ENCODE measurements at places on chromosomes 11 and 22. TPM values are rescaled to one million over a fixed set of nuclear protein-coding genes. Genes with fewer than 3 reads are reported as not detected.

PRR5L gene
- total RNA-seq: 14.6 TPM

ATG16L2 gene
- 3.8 TPM for total RNA-seq

OR10AG1 gene
- not detected for total RNA-seq

C1QTNF5 gene
- not detected for total RNA-seq

BEST1 gene
- 3.0 TPM for total RNA-seq

SYCE3 gene
- not detected for total RNA-seq

C11orf86 gene
- 97.2 TPM for total RNA-seq

PHLDA2 gene
- total RNA-seq: 128 TPM

MUC6 gene
- not detected for total RNA-seq

ROBO4 gene
- total RNA-seq: not detected

ZNF215 gene
- 0.95 TPM for total RNA-seq

FZD4 gene
- 1.3 TPM for total RNA-seq

HBG2 gene
- total RNA-seq: not detected

MMP7 gene
- 33.8 TPM for total RNA-seq

SLC17A6 gene
- total RNA-seq: not detected

CACNA1I gene
- total RNA-seq: 0.03 TPM

OVOL1 gene
- total RNA-seq: 0.08 TPM

BATF2 gene
- 0.64 TPM for total RNA-seq

ZP1 gene
- total RNA-seq: not detected

ZNRF3 gene
- total RNA-seq: 8.2 TPM

MRGPRX3 gene
- total RNA-seq: not detected

CCDC89 gene
- total RNA-seq: not detected

CCDC188 gene
- total RNA-seq: not detected

SLC29A2 gene
- 5.7 TPM for total RNA-seq

LRRC32 gene
- total RNA-seq: 0.07 TPM

RFPL1 gene
- total RNA-seq: not detected

TBX10 gene
- not detected for total RNA-seq

DGKZ gene
- total RNA-seq: 44.0 TPM

ANO5 gene
- 1.6 TPM for total RNA-seq

C11orf21 gene
- total RNA-seq: not detected

OR56A1 gene
- total RNA-seq: not detected

CATSPER1 gene
- total RNA-seq: 1.8 TPM

PANX2 gene
- 4.8 TPM for total RNA-seq

NCR3LG1 gene
- total RNA-seq: 2.6 TPM

KCNJ5 gene
- total RNA-seq: not detected

PHOX2A gene
- not detected for total RNA-seq

L3MBTL2 gene
- 18.5 TPM for total RNA-seq

BAD gene
- 94.7 TPM for total RNA-seq

OR6T1 gene
- not detected for total RNA-seq

SLC22A8 gene
- not detected for total RNA-seq

PRSS23 gene
- total RNA-seq: 452 TPM

Data from A549 treated with GW870086 at 1 μM for 4 hours (cell line).